ENCODE measurements at places on chromosomes 5 and 9. TPM values are rescaled to one million over a fixed set of nuclear protein-coding genes. Genes with fewer than 3 reads are reported as not detected.

GRCh38 chr5:108311682-108312081, 70.2 kb downstream of the FBXL17 start:
- H3K4me3 ChIP-seq: no peak overlapping the region
- no peaks in the 10 kb centered on the region for H3K27me3 ChIP-seq
- H3K4me1 ChIP-seq: no peaks in the 10 kb centered on the region

The ABITRAM gene
- 18.3 TPM for polyA plus RNA-seq

The GABRA6 gene
- not detected for polyA plus RNA-seq

DNA sequence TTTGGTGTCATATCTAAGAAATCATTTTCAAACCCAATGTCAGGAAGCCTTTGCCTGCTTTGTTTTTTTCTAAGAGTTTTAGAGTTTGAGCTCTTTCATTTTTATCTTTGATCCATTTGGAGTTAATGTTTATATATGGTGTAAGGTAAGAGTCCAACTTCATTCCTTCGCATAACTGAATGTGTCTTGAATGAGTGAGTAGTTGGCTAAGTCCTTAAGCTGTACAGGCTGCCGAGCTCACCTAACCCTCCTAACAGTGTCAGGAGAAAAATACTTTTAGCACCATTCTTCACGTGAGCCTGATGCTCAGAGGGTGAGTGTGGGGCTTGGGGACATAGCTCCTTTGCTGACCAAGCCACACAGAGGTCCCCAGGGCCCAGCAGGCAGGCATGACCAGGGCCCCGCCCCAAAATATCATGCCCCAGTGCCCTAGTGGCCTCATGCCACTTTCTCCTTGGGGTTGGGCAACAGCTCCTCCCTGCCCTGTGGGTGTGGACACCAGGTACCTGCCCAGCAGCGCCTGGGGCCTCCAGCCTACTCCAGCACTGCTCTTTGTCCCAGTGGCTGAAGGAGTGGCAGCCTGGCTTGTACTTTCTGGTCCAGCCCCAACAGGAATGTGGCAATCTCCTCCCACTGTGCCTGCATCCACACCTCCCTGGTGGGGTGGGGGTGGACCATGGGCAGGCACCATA, 17.2 kb downstream of the PPARGC1B start:
- no peak overlapping the region for H3K4me3 ChIP-seq
- H3K36me3 ChIP-seq: no peaks in the 10 kb centered on the region
- peak; percentile 64 for DNase-seq
- no peaks in the 10 kb centered on the region for H3K27me3 ChIP-seq
- H3K27ac ChIP-seq: peak overlapping the region; percentile 42
- peaks cover 59% of the 10 kb centered on the region for H3K4me1 ChIP-seq

GRCh38 chr9:137492464-137493363, 33.6 kb upstream of the NSMF start:
- peaks cover 16% of the 10 kb centered on the region for H3K36me3 ChIP-seq
- no peak overlapping the region for H3K27ac ChIP-seq
- no peaks in the 10 kb centered on the region for H3K27me3 ChIP-seq

DNA sequence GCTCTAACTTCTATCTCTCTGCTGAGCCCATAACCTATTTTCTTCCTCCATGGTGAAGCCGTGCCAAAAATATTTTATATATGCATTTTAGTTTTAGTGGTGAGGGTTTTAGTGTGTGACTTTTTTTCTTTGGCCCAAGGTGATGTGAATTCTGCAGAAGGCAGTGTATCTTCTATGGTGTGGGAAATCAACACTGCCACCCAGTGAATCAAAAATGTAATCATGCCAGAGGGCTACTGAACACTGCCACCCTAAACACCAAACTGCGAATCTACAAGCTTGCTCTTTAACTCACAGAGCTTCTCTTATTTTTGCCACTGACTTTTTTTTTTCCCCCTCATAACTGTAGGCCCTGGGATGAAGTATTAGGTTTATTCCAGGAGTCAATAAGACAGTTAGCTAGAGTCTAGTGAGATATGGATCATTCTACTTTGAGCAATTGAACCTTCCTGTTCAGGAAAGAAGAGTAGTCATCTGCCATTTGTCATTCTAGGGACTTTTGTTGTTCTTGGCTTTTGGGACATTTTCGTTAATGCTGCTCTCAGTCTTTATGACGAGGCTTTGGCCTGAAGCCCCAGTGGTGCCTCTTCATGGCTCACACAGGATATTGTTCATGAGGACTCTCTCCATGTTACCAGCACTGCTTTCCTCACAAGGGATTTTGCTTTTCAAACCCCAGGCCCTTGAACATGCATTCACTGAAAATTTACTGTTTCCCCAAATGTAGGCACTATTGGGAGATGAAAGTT, 53.1 kb downstream of the C7 start:
- H3K4me3 ChIP-seq: no peak overlapping the region
- H3K36me3 ChIP-seq: no peaks in the 10 kb centered on the region
- H3K27ac ChIP-seq: no peak overlapping the region
- no peak for DNase-seq
- no peaks in the 10 kb centered on the region for H3K4me1 ChIP-seq
- no peaks in the 10 kb centered on the region for H3K27me3 ChIP-seq

The DND1 gene
- polyA plus RNA-seq: 0.60 TPM

GRCh38 chr9:133103987-133104505, 17.0 kb downstream of the RALGDS start:
- peak; percentile 57 for DNase-seq
- H3K27me3 ChIP-seq: no peaks in the 10 kb centered on the region
- no peaks in the 10 kb centered on the region for H3K4me1 ChIP-seq
- peaks cover 89% of the 10 kb centered on the region for H3K36me3 ChIP-seq
- H3K4me3 ChIP-seq: no peak overlapping the region

- H3K27me3 ChIP-seq: no peaks in the 10 kb centered on the region
- no peak overlapping the region for H3K27ac ChIP-seq
- H3K36me3 ChIP-seq: no peaks in the 10 kb centered on the region
- H3K4me3 ChIP-seq: no peak overlapping the region
- no peaks in the 10 kb centered on the region for H3K4me1 ChIP-seq
These were observed 31.4 kb downstream of the ZCCHC7 start for GRCh38 chr9:37151812-37152211.
